ENCODE measurements at places on chromosomes 4 and X.

DNA sequence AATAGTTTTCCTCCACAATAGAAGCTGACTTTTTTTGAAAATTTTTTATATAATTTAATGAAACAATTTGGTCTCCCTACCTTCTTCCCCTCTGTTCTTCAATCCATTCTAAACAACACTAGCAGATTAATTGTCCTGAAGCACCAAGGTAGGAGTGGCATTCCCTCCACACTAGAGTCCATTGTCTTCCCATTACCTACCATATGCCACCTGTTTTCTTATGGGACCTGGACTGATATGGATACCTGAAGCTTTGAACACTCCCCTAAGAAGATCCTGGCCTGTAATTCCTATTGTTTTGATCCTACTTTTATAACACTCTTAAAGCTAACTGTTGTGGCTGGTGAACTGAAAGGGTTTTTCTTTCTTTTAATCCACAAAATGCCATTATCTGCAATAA, 92.0 kb downstream of the APBB2 start:
- H3K27me3 ChIP-seq = no peaks in the 10 kb centered on the region
- no peak overlapping the region for H3K4me3 ChIP-seq
- no peaks in the 10 kb centered on the region for H3K36me3 ChIP-seq
- H3K4me1 ChIP-seq = peaks cover 2% of the 10 kb centered on the region

- no peaks in the 10 kb centered on the region for H3K36me3 ChIP-seq
- no peaks in the 10 kb centered on the region for H3K27me3 ChIP-seq
- H3K4me3 ChIP-seq = peak overlapping the region; percentile 47
- H3K27ac ChIP-seq = peak overlapping the region; percentile 58
Observed at GRCh38 chr4:8437281-8437680, 3.2 kb downstream of the ACOX3 start.

DNA sequence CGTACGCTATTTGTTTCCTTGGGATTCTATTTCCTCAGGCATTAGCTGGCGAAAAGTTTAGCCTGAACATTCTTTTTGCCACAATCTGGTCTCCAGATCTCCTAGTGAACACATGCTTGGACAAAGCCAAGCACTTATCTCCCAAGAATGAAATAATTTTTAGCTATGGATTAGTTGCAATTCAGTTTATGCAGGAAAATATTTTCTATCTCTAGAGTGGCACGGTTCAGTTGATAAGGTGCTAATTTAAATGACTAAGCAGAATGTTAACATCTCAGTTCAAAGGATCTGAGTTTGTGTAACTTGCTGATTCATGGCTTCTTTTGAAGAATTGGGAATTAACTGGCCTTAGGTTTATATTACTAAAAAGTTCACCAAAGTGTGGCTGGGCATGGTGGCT, 58.1 kb upstream of the JADE1 start:
- no peak overlapping the region for H3K4me3 ChIP-seq
- no peaks in the 10 kb centered on the region for H3K4me1 ChIP-seq

DNA sequence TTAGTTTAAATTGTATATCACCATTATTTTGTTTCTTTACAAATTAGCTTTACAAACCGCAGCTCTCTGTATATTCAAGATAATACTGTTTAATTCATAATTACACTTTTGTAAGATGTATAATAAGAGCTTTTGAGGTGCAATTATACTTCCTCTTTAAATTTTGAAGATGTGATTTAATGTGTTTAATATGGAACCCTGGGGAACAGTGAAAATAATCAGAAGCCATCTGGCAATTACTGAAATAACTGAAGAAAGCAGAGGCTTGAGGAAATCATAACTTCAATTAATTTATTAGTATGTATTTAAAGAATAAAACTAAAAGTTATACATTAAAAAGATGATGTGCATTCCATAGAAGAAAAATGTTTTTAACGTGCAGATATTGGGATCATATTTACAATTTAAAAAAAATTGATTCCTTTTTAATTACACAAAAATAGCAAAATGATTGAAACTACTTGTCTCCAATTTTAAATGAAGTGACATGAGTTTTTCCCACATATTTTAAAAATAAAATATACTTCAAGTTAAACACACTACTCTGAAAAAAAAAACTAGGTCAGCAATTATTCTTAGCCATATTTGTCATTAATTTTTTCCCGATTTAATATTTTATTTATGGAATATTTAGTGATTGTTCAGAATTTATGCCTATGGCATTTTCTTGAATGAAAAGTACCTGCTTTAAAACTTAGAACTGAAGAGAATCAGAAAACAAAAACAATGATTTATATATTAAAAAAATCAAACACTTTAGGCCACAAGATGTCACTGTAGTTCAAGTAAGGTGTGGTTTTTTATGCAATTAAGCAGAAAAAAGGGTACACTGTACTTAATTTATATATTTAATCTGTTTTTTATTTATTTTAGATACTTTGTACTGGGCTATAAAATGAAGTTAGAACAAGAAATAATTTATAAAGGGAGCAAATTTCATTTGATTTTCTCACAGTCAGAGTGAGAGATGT, 942.7 kb upstream of the NDST4 start:
- no peaks in the 10 kb centered on the region for H3K36me3 ChIP-seq
- peak; percentile 12 for DNase-seq
- H3K4me1 ChIP-seq = no peaks in the 10 kb centered on the region
- no peak overlapping the region for H3K27ac ChIP-seq

GRCh38 chr4:41644288-41644914, 104.1 kb downstream of the PHOX2B start:
- peaks cover 6% of the 10 kb centered on the region for H3K4me1 ChIP-seq
- peak; percentile 95 for DNase-seq
- no peaks in the 10 kb centered on the region for H3K27me3 ChIP-seq
- H3K27ac ChIP-seq = no peak overlapping the region
- no peaks in the 10 kb centered on the region for H3K36me3 ChIP-seq

GRCh38 chr4:12697970-12698369, 786.2 kb downstream of the RAB28 start:
- no peaks in the 10 kb centered on the region for H3K36me3 ChIP-seq
- no peaks in the 10 kb centered on the region for H3K4me1 ChIP-seq
- DNase-seq = no peak
- no peak overlapping the region for H3K27ac ChIP-seq

- DNase-seq = no peak
- H3K4me1 ChIP-seq = no peaks in the 10 kb centered on the region
- no peak overlapping the region for H3K4me3 ChIP-seq
- H3K27me3 ChIP-seq = no peaks in the 10 kb centered on the region
- H3K27ac ChIP-seq = no peak overlapping the region
- no peaks in the 10 kb centered on the region for H3K36me3 ChIP-seq
Observed at GRCh38 chr4:166228112-166228511, 355.1 kb downstream of the TLL1 start.

DNA sequence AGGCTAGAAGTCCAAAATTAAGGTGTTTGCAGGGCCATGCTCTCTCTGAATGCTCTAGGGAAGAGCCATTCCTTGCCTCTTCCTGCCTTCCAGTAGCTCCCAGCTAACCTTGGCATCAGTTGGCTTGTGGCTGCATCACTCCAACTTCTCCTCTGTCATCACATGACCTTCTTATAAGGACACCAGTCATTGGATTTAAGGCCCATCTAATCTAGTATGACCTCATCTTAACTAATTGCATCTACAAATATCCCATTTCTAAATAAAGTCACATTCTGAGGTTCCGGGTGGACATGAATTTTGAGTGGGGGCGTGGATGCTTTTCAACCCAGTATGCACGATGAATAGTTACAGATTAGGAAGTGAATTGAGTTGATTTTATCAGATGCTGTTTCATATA, 89.7 kb downstream of the DOCK11 start:
- no peak for DNase-seq
- H3K27ac ChIP-seq = no peak overlapping the region
- H3K4me3 ChIP-seq = no peak overlapping the region
- H3K27me3 ChIP-seq = no peaks in the 10 kb centered on the region
- H3K36me3 ChIP-seq = no peaks in the 10 kb centered on the region
- H3K4me1 ChIP-seq = no peaks in the 10 kb centered on the region

Data from mesendoderm (in vitro differentiated cells).